HuH-7.5 (cell line): ENCODE measurements at places on chromosomes 11 and 22.

DNA sequence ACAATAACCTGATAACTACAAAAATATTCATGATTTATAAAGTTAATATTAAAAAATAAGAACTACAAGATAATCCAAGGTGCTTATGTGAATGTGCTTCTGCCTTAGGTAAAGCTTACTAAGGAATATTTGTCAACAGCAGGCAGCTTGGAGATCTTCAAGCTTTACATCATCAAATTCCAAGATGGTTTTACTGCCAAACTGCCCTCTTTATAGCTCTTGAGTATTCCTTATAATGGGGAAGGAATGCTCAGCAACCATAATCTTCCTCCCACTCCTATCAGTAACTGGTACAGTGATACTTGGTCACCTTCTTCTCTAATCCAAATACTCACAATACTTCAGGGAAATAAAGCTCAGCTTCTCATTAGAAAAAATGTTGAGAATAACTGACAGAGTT, 30.1 kb downstream of the SBF2 start:
- no peak for DNase-seq

- DNase-seq: no peak
Measured at GRCh38 chr11:69822676-69823494, 3.7 kb upstream of the FGF3 start.

DNA sequence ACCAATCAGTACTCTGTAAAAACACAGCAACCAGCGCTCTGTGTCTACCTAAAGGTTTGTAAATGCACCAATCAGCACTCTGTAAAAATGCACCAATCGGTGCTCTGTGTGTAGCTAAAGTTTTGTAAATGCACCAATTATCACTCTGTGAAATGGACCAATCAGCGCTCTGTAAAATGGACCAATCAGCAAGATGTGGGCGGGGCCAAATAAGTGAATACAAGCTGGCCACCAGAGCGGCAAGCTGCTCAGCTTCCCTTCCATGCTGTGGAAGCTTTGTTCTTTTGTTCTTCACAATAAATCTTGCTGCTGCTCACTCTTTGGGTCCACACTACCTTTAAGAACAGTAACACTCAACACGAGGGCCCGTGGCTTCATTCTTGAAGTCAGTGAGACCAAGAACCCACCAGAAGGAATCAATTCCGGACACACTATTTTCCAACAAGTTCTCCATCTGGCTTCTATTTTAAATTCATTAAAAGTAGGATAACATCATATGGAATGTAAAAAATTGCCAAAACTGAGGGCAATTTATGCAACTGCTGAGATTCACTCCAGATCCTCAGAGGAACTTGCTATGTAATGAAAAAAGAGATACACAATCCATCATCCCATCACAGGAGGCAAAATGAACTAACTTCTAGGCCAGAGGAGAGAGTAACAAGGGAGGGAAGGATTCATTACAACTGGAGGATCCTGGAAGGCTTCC, 3.1 kb upstream of the PANX1 start:
- DNase-seq: no peak

GRCh38 chr22:28899199-28899853, 16.0 kb downstream of the ZNRF3 start:
- DNase-seq: no peak

DNA sequence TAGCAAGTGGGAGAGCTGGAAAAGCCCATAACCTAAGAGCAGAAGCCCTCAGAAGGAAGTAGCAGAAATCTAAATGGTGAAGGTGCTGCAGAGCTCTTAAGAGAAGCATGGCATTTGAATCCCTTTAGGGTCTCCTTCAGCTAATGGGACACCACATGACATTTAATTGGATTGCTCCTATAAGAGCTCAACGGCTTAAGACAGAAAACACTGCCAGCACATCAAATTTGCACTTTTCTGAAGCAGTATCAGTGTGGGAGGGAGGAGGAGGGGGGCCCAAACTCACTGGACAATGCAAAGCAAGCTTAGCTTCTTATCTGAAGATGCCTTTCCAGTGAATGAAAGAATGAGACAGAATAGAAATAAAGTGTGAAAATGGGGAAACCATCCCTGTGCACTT, 287.9 kb upstream of the MTNR1B start:
- no peak for DNase-seq

GRCh38 chr11:12860827-12861226, 148.3 kb upstream of the RASSF10 start:
- DNase-seq: no peak

GRCh38 chr11:63521896-63522295, 14.7 kb upstream of the PLAAT4 start:
- DNase-seq: no peak
